ENCODE measurements at places on chromosomes 3 and 15.
A peak's percentile ranks its signal among the peaks of the same experiment; 100 is the strongest.

GRCh38 chr3:11230832-11231231, 41.4 kb upstream of the ATG7 start:
- no peak for DNase-seq

- no peak for DNase-seq
Measured at GRCh38 chr3:189756582-189757078, 125.4 kb downstream of the TP63 start.

- DNase-seq: no peak
Measured at GRCh38 chr3:194906229-194906629, 220.5 kb downstream of the FAM43A start.

DNA sequence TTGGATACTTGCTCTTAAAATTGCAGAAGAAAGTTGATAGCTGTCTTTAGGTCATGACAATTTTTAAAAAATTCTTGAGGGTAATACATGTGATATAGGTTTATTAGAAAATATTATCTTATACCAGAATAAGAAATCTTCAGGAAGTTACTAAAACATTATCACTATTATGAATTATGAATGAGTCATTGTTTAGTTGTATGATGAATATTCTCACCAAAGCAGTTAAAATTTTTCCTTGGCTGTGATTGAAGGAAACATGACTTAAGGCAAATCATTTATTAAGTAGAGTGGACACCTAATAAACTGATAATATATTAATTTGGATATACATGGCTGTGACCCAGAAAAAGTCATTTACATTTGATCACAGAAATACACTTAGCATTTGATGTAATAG, 30.1 kb downstream of the APPL1 start:
- DNase-seq: no peak

DNA sequence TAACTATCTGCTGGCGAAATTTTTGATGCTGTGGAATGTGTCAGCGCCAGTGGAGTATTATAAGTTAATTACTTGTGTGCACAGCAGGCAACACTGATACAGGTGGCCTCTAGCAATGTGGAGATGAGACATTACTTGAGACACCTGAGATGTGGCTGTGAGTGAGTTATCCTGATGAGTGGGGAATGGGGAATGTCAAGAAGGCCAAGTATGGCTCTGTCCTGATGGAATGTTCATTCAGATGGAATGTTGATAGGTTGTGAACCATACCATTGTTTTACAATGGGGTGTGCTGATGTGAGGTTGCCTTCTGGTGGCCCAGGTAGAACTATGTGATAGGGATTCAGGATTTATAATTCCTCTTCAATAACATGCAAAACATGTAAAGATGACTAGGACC, 404.8 kb downstream of the PTPRG start:
- no peak for DNase-seq

DNA sequence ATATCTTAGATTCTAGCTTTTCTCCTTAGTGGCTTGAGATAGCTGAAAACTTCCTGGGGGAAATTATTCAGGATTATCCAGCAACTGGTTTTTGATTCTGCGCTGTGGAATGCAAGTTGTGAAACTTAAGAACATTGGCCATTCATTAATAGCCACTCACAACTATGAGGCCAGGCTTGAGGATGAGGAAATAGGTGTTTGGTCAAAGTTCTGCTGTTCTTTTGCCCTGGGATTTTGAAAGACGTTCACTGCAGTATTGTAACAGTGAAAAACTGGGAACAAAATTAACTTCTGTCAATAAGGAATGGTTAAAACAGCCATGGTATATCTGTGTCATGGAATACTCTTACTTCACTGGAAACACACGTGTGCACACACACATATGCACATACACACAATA, 44.1 kb downstream of the CTXND1 start:
- peak; percentile 18 for DNase-seq

DNA sequence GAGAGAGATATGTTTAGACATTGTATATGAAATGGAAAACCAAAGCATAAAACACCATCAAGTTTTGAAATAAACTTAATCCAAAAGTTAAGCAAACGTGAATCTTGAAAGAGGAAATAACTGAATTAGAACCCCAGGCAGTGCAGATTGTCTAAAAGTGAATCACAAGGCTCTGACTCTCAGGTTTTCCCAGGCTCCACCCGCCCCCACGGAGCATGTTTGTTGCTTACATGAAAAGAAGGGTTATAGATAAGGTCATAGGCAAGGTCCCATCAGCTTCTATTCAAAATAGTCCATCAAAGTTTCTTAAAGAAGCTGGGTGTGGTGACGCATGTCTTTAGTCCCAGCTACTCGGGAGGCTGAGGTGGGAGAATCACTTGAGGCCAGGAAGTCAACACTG, 29.0 kb upstream of the SLMAP start:
- no peak for DNase-seq

DNA sequence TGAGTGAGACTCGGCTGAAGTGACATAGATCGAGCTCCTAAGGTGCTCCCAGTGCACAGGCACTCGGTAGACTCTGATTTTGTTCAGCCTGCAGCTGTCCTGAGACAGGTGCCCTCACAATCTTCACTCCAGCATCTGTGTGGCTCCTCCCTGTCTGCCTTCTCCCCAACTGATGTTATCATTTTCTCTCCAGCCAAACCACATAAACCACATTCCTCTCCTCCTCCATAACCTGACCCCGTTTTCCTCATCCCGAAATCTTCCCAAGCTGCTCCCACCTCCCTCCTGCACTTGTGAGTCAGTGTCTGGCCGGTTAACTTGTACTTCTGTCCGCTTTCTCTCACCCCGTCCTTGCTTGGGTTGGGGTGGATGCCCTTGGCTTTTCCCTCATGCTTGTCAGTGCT, 93.3 kb upstream of the HACD2 start:
- no peak for DNase-seq

GRCh38 chr3:49007771-49008528, 759 bp downstream of the WDR6 start:
- DNase-seq: peak; percentile 62

DNA sequence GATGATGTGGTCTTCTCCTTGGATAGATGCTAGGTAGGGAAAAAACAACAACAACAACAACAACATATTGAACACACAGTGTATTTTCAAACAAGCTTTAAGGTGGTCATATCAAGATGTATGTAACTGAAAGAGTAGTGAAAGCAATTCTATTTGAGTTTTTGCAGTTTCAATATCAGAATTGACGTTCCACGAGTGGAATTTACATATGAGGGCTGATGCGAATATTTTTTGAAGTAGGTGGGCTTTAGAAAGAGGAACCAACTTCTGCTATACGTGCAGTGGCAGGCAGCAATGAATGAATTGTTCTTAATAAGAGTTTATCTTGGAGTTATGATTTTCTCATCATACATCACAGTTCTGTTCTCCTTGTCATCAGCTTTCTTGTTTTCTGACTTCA, 151.9 kb upstream of the CNTN3 start:
- no peak for DNase-seq

GRCh38 chr3:190586631-190587011, 72.7 kb downstream of the IL1RAP start:
- peak; percentile 31 for DNase-seq

GRCh38 chr3:99878005-99878404, 60.3 kb downstream of the CMSS1 start:
- DNase-seq: peak; percentile 40

DNA sequence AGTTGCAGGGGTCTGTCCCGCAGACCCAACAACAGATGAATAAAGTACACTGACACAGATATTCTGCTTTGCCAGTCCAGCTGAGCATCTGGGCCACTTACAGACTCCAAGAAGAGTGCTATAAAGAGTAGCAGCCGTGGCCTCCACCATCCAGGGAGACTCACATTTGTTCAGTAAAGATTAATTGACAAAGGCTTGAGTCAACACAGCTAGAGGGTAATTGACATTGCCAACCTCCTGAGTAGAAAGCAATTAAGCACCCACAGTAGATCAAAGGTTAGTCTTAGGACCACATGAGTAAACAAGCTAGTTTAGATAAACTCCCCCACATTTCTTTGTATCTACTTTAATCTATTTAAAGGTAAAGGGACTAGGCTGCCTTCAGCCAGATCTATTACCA, 16.3 kb upstream of the CRTC3 start:
- DNase-seq: no peak

GRCh38 chr3:49701388-49702077, 12.2 kb downstream of the RNF123 start:
- no peak for DNase-seq

DNA sequence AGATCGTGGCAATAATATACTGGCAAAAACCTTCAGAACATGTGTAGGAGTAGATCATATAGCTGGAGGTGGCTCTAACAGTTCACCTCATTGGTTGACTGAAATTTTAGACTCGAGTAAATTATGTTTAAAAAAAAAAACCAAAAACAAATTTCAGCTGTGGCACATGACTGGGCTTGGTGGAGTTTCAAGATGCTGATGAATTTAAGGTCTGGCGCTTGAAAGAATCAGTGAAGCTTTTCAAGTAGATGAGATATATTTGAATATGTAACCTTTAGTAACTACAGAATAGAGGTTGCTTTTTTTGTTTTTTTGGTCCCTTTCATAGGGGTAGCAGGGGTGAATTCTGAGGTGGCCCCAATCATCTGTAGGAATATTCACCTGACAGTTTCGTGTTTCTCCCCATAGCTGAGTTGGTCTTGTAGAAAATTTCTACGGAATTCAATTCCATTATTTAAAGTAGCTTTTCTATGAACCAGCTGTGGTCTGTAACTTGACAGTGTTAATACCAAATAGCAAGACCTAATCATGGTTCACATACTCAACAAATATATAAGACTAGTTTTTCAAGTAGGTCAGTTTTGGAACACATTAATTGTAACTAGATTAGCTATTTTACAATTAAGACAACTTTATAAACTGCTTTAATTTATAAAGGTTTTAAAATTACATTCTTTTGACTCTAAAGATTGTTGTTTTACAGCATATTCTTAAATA, 65.6 kb downstream of the MAP4 start:
- no peak for DNase-seq

GRCh38 chr3:25540273-25540672, 112.2 kb downstream of the RARB start:
- no peak for DNase-seq

DNA sequence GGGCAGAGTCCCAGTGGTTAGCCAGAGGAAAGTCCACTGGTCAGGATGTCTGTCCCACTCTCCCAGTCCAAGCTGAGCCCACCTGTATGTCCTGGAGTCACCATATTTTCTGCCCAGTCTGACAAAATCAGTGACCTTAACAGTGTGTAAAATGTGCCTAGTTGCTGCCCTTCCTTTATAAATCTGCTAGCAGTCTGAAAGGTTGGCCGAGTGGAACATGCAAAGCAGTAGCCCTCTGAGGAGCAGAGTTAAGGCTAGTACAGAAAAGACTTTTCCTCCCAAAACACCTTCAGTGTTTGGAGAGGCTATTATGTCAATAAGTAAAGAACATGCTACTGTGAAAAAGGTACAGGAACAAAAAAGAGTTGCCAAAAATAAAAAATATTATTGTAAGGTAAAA, 15.3 kb downstream of the TTC21A start:
- DNase-seq: no peak

DNA sequence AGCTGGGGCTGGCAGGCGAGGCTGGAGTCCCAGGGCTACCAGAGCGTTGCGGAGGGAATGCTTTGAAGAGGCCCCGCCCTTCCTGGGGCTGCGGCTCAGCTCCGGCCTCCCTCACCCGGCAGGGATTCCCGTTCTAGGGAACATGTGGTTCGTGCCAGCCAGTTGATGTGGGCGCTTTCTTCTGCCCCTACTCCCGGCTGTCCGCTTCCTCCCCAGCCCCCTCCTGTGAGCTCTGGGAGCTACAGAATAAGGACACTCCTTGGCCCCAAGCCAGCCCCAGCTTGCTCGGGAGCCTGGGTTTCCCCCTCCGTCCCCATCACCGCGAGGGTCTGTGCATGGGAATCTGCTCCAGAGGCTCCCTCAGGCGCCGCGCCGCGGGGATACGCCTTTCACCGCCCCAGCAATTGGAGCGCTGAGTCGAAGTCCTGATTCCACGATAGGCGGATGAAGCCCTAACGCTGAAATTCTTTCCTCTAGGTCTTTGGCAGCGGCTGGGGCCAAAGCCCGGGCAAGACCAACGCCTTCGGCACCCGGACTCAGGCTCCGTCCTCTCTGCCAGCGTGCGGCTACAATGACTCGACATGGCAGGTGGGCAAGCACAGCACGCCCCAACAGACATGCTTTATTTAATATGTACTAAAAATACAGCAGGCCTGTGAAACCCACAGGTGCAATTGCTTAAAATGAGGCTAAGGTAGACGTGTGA, 69.5 kb downstream of the KLF15 start:
- DNase-seq: no peak

GRCh38 chr3:122033023-122033422, 11.0 kb upstream of the ILDR1 start:
- DNase-seq: no peak

- DNase-seq: peak; percentile 71
Measured at GRCh38 chr3:106114848-106115247, 246.0 kb upstream of the CBLB start.

DNA sequence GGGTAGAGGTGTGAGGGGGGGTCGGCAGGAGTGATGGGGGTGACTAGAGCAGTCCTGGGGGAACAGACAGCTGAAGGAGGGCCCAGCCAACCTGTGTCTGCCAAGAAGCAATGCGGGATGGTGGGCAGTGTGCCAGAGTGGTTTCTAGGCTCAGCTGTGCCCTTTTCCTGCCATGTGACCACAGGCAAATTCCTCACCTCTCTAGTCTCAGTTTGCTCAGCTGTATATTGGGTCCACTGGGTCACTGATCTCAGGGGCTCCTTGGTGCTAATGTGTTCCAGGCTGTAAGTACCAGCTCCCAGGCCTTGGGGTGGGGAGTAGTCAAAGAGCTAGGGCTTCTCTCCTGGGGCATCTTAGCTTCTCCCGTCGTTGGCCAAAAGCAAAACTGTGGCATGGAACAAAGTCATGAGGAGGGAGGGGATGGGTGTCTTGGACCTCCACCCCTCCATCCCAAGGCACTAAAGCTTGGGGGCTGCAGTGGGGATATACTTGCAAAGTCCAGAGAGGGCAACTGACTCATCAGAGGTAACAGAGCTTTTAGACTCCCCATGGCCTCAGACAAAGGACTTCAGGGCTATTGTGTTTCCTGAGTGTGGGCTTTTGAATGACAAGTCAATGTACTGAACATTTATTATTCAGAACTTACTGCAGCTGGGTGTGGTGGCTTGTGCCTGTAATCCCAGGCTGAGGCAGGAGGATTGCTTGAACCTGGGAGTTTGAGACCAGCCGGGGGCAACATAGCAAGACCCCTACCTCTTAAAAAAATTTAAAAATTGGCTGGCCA, 20.9 kb downstream of the SMAD6 start:
- DNase-seq: no peak

GRCh38 chr15:84731774-84732173, 15.8 kb upstream of the SEC11A start:
- DNase-seq: no peak

- no peak for DNase-seq
Measured at GRCh38 chr3:129703913-129704312, 97.4 kb upstream of the PLXND1 start.

GRCh38 chr15:73270366-73271097, 98.2 kb downstream of the HCN4 start:
- DNase-seq: no peak

- no peak for DNase-seq
Measured at GRCh38 chr15:69748576-69749185, 296.1 kb downstream of the RPLP1 start.

- DNase-seq: no peak
Measured at GRCh38 chr3:142904639-142905436, 16.0 kb upstream of the PCOLCE2 start.

- DNase-seq: no peak
Measured at GRCh38 chr15:31483053-31483985, 156.7 kb downstream of the KLF13 start.

GRCh38 chr15:58573270-58573669, 141.5 kb downstream of the LIPC start:
- no peak for DNase-seq

Measured in A549 (cell line).